GM18507 (cell line): ENCODE measurements at places on chromosomes 2 and 18.

- no peak for DNase-seq
These were observed 44.6 kb downstream of the THUMPD2 start for GRCh38 chr2:39734445-39734844.

DNA sequence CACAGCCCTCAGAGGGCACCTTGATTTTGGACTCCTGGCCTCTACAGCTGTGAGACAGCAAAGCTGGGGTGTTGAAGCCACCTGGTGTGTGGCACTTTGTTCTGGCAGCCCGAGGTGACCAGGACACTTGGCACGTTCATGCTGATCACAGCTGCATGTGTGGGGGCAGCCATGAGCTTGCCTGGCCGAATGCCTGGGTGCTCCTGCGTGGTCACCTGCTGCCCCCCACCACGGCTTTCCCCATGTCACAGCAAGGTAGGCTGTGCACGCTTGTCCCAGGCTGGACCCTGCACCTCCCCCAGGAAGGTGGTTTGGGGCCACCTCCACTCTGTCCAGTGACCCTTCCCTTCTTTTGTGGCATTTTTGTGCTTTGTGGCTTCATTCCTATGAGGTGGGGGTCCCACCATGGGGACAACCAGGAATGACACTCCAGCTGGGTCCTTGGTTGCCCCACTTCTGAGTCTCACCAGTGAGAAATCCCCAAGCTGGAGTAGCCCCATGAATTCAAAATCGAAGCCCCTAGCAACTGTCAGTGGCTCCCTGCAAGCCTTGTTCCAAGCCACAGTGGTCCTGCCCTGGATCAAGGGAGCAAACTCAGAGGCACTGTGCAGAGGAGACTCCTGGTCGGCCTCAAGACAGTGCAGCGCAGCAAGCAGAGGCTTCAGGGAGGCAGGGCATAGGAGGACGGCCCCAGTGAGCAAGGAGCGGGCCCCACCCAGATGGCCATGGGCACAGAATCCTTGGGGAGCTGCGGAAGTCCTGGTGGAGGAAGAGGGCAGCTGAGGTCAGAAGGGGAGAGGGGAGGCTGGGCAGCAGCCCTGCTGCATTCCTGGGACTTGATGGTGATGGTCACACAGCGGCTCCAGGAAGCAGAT is 121.4 kb upstream of the HS6ST1 start:
- DNase-seq = no peak

DNA sequence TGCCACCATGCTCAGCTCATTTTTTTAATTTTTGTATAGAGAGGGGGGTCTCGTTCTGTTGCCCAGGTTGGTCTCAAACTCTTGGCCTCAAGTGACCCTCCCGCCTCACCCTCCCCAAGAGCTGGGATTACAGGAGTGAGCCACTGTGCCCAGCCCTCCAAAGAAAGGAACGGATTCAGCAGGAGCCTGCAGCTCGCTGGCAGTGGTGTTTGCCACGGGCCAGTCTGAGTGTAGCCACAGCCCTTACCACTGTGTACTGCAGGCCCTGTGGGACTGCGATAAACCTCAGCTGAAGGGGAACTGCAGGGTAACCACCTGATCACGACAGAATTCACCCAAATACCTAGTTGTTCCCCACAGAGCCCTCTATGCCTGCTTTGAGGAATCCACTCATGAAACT is 6.8 kb downstream of the COPS9 start:
- DNase-seq = no peak

GRCh38 chr2:170222298-170222697 is 44.4 kb downstream of the MYO3B start:
- no peak for DNase-seq

GRCh38 chr2:117936871-117937428 is 76.9 kb downstream of the CCDC93 start:
- DNase-seq = no peak

DNA sequence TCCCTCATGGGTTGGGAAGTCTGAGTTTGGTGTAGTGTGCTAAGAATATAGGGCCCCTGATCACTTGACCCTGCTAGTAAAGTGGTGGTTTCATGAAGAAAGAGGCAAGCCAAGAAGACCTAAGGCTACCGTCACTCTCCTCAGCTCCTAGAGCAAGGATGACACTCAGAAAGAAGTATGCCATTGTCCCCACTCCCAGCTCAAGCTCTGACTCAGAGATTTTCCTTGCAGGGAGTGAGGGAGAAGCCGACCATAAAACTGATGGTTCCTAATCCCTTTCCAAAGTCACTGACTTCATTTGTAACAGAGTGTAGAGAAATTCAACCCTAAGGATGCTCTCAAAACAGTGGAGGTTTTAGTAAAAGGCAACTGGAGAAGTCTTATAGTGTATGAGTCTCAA is 80.9 kb downstream of the ICA1L start:
- no peak for DNase-seq

DNA sequence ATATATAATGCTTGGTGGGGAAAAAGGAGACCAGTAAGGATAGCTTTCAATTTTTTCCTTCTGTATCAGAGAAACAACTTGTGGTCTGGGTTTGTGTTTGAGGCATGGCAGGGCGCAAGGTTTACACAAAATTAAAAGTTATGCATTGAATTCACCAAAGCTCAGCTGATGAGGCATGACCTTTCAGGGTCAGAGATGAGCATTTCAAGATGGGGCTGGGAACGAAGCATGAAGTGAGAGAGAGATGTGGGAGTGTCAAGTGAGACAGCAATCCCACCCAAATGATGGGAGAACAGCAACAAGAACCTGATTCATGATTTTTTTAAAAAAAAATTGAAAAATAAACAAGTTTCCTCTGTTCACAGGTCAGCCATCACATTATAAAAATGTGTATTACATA is 4.9 kb downstream of the GPR55 start:
- no peak for DNase-seq

GRCh38 chr2:146579147-146579930 is 1265.5 kb upstream of the ACVR2A start:
- DNase-seq = no peak

DNA sequence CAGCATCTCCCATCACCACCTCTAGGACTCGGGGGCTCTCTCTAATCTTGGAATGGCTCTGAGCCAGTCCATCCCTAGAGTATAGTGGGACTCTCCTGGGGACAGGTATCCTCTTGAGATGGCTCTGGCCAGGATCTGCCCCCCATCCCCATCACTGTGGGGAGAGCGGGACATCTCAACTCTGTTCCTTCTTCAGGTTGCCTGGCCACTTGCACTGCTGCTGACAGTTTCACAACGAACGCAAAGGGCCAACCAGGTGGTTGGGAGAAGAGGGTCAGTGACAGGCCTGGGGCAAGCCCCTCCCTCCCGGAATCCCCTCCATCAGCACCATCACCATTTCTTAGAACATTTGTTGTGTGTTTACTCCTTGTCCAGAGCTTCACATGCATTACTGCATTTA is 62.6 kb downstream of the CIB4 start:
- no peak for DNase-seq

DNA sequence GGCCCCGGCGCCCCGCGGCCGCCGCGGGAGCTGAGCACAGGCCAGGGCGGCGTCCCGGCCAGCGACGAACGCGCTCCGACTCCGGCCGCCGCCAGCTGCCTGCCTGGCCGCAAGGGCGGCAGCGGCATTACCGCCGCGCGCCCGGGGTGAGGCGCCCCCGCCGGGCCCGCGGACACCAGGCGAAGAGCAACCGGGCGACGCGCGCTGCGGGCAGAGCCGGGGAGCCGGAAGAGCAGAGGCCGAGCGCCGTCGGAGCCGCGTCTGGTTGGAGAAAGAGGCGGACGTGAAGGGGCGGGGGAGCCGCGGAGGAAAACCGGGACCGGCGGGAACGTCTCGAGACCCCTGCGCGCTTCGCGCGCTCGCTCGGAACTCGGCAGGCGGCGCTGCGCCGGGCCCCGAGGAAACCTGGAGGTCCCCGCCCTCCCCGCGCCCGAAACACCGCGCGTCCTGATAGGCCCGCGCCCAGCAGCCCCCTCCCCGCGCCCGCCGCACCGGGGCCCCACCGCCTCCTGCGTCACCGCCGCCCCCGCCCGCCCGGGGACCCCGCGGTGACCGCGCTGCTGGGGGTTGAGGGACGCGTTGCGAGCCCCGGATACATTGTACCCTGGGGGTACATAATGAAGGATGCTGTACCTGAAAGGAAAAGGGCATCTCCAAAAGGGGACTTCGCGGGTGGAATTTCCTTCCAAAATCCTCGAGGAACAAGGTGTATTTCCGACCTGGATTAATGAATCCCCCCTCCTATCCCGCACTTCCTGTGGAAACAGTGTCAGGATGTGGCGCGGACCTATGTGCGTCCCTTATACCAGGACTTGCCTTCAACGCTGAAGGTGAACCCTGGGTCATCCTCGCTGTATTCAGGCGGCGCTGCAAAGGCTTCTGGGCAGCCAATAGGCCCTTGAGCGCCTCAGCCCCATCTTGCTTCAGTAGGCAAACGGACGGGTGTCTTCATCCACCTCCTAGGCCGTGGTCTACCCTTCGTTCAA is 1.0 kb upstream of the B4GALT6 start:
- DNase-seq = peak; percentile 58

- DNase-seq = no peak
These were observed 236.9 kb downstream of the LDLRAD4 start for GRCh38 chr18:13455471-13455870.

DNA sequence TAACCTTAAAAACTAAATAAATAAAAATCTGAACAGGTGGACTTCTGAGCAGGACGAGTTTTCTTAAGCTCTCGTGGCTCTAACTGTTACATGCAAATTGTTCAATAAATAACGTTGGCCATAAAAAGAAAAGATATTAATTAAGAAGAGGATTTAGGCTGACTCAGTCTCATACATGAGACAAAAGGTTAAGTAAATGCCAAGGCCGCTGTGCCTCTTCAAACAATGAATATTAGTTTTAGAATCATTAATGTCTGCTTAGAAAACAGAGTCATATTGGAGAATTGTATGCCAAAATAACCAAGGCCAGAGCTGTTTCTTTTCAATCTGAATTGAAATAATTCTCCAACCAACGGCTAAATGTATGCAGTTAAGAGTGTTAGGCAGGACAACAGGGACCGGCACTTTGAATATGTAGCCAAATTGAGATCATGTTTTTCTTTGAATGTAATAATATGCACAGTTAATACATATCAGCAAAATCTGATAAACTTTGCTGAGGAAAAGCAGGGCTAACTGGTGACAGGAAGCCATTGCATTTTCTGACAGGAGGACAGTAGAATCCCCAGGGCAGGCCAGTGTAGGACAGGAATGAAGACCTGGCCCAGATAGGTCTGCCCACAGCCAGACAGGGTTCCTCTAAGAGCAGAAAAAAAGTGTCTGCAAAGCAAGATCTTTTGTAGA is 1041.4 kb upstream of the FANCL start:
- DNase-seq = no peak

DNA sequence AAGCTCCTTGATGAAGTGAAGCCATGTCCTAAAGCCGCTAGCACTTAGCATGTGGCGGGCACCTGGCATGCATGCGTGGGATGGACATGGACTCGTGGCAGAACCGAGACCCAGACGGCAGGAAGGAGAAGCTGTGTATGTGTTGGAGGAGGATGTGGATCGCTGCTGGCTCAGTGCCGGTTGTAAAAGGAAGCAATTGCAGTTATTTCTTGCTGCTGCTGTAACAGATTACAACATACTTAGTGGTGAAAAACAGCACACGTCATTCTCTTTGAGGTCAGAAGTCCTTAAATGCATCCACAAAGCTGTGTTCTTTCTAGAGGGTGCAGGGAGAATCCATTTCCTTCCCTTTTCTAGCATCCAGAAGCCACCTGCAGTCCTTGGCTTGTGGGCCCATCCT is 74.6 kb downstream of the AGAP1 start:
- DNase-seq = no peak

- no peak for DNase-seq
These were observed 174.6 kb upstream of the GALNT5 start for GRCh38 chr2:157082950-157083349.

GRCh38 chr2:227260041-227260440 is 65.0 kb upstream of the MFF start:
- no peak for DNase-seq

DNA sequence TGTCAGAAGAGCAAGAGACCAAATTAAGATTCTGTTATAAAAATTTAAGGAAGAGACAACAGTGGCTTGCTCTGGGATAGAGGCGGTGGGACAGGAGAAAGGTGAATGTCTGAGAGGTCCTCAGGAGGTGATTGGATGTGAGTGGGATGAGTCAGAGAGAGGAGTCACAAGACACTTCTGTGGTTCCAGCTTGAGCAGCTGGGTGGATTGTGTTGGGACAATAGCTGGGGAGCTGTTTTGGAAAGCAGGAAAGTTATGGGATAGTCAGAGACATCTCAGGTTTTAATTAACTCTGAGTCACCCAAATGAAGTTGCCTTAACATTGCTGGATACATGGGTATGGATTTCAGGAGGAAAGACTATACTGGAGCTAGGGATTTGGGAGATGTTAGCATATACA is 218.0 kb upstream of the TRIB2 start:
- no peak for DNase-seq

GRCh38 chr18:25826823-25827222 is 263.6 kb downstream of the SS18 start:
- no peak for DNase-seq

GRCh38 chr2:65706411-65706810 is 274.0 kb upstream of the SPRED2 start:
- DNase-seq = no peak

GRCh38 chr2:217357886-217358620 is 498.2 kb upstream of the TNP1 start:
- DNase-seq = no peak

GRCh38 chr2:181140414-181140813 is 160.0 kb downstream of the UBE2E3 start:
- DNase-seq = no peak
